Colonic mucosa (tissue), 4 donors: ENCODE measurements at places on chromosomes 11 and 22.

DNA sequence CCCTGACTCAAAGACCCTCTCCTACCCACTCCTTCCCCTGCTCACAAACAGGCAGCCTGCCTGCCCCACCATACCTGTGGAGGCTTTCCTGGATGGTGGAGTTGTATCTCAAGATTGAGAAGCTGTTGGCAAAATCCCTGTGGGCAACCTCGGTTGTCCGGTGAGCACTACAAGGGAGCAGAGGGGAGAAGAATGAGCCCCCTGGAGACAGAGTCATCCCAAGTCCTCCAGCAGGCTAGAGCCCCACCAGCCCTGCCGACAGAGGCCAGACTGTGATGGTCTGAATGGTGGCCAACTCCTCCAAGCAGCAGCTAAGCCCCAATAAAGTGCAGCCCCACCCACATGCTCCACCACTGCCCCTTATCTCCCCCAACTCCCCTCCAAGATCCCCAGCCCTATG lies 17.5 kb downstream of the TMPRSS13 start:
- peaks cover 4% of the 10 kb centered on the region for H3K4me1 ChIP-seq
- no peak overlapping the region for H3K4me3 ChIP-seq
- H3K27ac ChIP-seq = no peak overlapping the region
- no peaks in the 10 kb centered on the region for H3K36me3 ChIP-seq
- no peak for DNase-seq

DNA sequence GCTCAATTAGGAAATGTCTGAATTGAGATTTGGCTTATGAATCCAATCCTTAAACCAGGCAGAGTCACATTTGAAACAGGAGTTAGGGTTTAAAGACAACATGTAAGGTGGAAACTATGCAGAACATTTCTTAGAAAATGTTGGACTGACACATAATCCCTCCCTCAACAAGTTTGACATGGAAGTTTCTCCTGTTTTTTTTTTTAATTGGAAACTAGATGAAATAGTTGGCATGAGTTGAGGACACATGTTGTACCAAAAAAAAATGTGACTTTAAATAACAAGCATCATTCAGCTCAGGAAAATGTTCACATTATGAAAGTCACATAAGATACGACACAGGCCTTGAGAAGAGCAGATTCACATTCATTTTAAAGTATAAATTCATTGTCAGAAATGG lies 154.9 kb upstream of the DDI1 start:
- no peaks in the 10 kb centered on the region for H3K36me3 ChIP-seq
- H3K4me1 ChIP-seq = no peaks in the 10 kb centered on the region
- H3K27ac ChIP-seq = no peak overlapping the region
- no peaks in the 10 kb centered on the region for H3K27me3 ChIP-seq
- no peak overlapping the region for H3K4me3 ChIP-seq
- DNase-seq = no peak

DNA sequence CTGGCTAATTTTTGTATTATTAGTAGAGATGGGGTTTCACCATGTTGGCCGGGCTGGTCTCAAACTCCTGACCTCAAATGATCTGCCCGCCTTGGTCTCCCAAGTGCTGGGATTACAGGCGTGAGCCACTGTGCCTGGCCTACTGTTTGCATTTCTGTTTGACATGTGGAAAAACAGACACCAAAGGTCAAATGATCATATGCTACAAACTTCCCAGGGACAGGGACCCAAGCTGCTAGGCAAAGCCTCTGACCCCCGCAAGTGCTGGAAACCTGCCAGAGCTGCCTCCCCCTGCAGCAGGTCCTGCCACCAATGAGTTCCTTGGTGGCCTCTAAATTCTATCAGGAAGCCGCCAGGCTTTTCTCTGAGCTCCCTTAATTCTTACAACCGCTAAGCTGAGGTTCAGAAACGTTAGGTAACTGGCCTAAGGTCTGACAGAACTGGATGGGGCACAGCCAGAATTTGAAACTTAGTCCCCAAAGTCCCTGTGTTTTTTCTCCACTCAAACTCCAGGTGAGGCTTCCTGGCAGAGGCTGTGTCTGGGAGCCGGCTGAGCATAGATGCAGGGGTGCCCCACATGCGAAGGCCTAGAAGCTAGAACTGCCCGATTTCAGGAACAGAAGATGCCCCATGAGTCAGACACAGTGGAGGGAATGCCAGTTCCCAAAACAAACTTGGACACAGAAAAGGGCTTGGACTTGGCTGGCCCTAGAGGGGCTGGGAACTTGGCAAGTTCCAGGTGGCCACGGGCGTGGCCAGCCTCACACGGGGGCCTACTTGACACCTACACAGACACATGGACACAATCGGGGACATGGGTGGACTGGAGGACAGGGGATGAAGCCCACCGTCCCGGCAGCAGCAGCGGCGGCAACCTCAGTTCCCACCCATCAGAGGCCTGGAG lies 7.4 kb downstream of the CSNK1E start:
- H3K36me3 ChIP-seq = no peaks in the 10 kb centered on the region
- H3K4me3 ChIP-seq = no peak overlapping the region
- peak overlapping the region; percentile 11 for H3K27ac ChIP-seq
- no peak for DNase-seq

DNA sequence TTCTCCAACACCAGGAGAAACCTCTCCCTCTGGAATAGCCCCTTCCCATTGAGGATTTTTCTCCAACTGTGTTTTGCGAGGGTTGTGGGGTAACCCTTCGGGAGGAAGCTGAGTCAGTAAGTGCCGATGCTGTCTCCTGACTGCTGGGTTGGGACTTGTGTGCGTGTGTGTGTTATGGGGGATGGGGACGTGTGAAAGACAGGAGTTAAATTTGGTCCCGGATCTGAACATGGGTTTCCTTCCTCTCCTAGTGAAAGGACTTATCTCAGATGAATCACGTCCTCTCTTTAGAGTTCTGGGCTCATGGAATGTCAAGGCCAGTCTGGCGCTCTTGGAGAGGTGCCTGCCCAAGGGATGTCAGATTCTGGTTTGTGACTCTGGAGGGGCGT lies 33.3 kb downstream of the KIAA1671 start:
- no peaks in the 10 kb centered on the region for H3K27me3 ChIP-seq
- no peak overlapping the region for H3K4me3 ChIP-seq
- peaks cover 4% of the 10 kb centered on the region for H3K4me1 ChIP-seq
- H3K36me3 ChIP-seq = no peaks in the 10 kb centered on the region
- H3K27ac ChIP-seq = no peak overlapping the region

DNA sequence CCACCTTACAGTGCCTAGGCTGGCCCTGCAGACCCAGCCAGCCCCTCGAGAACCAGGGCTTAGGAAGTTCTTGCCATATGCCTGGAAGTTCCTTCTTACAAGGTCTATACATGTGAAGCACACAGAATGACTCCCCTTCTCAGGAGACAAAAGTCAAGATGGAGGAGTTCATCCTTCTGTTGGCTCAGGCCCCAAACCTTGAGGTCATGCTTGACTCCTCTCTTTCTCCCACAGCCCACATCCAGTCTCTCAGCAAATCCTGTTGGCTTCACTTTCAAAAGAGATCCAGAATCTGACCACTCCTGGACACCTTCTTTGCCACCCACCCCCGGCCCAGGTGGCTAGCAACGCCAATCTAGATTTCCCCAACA lies 1.7 kb upstream of the CD248 start:
- no peak overlapping the region for H3K4me3 ChIP-seq
- no peaks in the 10 kb centered on the region for H3K36me3 ChIP-seq
- no peak for DNase-seq
- no peaks in the 10 kb centered on the region for H3K27me3 ChIP-seq
- peak overlapping the region; percentile 57 for H3K27ac ChIP-seq
- H3K4me1 ChIP-seq = no peaks in the 10 kb centered on the region

DNA sequence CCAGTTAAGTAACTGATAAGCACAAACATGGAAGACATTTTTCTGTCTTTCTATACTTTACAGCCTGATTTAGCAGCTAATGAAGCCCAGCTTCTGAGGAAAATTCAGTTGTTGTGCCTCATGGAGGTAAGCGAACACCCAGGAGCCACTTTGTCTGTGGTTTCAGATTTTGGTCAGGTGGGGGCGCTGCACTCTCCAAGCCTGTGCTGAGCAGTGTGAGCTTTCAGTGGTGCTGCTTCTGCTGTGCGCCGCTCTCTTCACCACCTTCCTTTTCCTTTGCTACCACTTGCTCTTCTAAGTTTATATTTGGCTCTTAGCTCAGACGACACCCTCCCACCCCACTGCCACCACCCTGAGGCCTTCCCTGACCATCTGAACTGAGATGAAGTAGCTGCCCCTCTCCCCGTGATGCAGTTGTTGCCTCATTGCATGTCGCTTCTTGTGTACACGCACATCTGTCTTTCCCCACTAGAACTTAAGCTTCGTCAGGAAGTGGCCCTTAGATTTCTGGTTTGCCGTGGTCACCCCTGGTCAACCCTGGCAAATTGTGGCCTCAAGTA lies 14.0 kb downstream of the PSMD13 start:
- H3K4me1 ChIP-seq = no peaks in the 10 kb centered on the region
- no peak overlapping the region for H3K4me3 ChIP-seq
- H3K27me3 ChIP-seq = no peaks in the 10 kb centered on the region
- peak; percentile 64 for DNase-seq

DNA sequence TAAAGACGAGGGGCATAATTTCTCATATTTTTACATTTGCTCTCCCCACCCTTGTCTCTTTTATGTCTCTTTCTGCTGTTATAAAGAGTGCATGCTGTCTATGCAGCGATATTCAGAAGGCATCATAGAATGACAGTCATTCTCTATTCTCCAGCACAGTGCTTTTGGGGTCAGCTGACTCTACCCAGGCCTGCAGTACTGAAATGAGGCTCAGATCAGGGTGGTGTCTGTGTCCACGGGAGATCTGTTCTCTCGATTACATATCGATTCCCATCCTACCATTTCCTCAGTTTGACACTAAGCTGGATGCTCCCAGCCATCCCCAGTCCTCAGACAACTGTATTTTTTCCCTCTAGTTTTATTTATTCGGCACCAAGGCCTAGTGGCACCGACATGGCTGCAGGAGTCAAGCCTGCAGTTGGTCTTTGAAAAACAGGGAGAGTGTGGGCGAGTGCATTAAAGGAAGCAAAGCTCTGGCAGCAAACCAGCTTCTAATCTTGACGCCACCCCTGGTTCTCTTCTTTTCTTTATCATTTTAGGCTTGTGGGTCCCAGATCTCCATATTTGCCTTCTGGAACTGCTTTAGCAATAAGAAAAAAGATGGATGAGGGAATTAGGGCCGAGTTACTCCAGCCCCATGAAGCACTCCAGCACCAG lies 71.6 kb upstream of the PICALM start:
- H3K4me3 ChIP-seq = no peak overlapping the region
- H3K36me3 ChIP-seq = no peaks in the 10 kb centered on the region
- H3K27me3 ChIP-seq = no peaks in the 10 kb centered on the region
- no peaks in the 10 kb centered on the region for H3K4me1 ChIP-seq

- H3K36me3 ChIP-seq = no peaks in the 10 kb centered on the region
- DNase-seq = peak; percentile 71
- H3K27me3 ChIP-seq = peaks cover 18% of the 10 kb centered on the region
- peaks cover 22% of the 10 kb centered on the region for H3K4me1 ChIP-seq
- H3K4me3 ChIP-seq = peak overlapping the region; percentile 34
- H3K27ac ChIP-seq = peak overlapping the region; percentile 68
Measured at GRCh38 chr11:119339589-119340334, 921 bp downstream of the C1QTNF5 start.

GRCh38 chr11:76654980-76655379 lies 15.6 kb downstream of the LRRC32 start:
- H3K4me1 ChIP-seq = no peaks in the 10 kb centered on the region
- no peaks in the 10 kb centered on the region for H3K27me3 ChIP-seq
- no peak overlapping the region for H3K4me3 ChIP-seq
- H3K36me3 ChIP-seq = no peaks in the 10 kb centered on the region
- peak; percentile 15 for DNase-seq
- peak overlapping the region; percentile 60 for H3K27ac ChIP-seq

DNA sequence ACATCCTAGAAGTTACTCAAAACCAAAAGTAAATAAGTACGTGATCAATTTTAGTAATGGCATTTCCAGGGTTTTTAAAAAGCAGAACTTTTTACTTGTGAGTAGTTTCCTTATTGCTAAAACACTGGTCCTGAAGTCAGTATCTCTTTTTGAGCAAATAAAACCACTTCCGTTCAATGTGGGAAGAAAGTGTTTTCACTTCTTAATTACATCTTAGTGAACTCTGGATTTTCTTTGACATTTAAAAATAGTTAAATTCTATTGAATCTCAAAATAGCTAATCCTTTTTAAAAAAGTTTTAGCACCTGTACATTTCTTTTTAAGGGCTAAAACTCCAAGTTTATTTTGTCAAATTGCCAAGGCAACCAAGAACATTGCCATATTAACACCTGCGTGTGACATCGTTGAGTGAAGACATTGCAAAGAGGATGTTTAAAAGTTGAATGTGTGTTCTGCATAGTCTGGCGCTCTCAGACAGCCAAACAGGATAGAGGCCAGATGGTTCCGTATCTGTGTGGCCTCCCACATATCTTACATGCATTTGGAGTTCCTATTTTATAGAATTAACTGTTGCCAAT lies 17.2 kb upstream of the OR5B21 start:
- no peaks in the 10 kb centered on the region for H3K4me1 ChIP-seq
- no peak overlapping the region for H3K4me3 ChIP-seq
- H3K36me3 ChIP-seq = no peaks in the 10 kb centered on the region
- H3K27ac ChIP-seq = peak overlapping the region; percentile 6
- no peaks in the 10 kb centered on the region for H3K27me3 ChIP-seq

- no peaks in the 10 kb centered on the region for H3K36me3 ChIP-seq
- DNase-seq = peak; percentile 63
- peak overlapping the region; percentile 85 for H3K27ac ChIP-seq
- H3K4me1 ChIP-seq = no peaks in the 10 kb centered on the region
Measured at GRCh38 chr11:118435290-118435892, 901 bp upstream of the KMT2A start.

- no peak for DNase-seq
- no peaks in the 10 kb centered on the region for H3K27me3 ChIP-seq
- no peak overlapping the region for H3K27ac ChIP-seq
- H3K36me3 ChIP-seq = no peaks in the 10 kb centered on the region
- H3K4me3 ChIP-seq = no peak overlapping the region
Measured at GRCh38 chr11:103844327-103845215, 191.9 kb upstream of the DDI1 start.

GRCh38 chr22:37498289-37498909 lies 12.2 kb upstream of the MFNG start:
- H3K36me3 ChIP-seq = no peaks in the 10 kb centered on the region
- no peak overlapping the region for H3K4me3 ChIP-seq
- no peaks in the 10 kb centered on the region for H3K27me3 ChIP-seq
- peak; percentile 77 for DNase-seq
- no peak overlapping the region for H3K27ac ChIP-seq
- H3K4me1 ChIP-seq = peaks cover 24% of the 10 kb centered on the region

DNA sequence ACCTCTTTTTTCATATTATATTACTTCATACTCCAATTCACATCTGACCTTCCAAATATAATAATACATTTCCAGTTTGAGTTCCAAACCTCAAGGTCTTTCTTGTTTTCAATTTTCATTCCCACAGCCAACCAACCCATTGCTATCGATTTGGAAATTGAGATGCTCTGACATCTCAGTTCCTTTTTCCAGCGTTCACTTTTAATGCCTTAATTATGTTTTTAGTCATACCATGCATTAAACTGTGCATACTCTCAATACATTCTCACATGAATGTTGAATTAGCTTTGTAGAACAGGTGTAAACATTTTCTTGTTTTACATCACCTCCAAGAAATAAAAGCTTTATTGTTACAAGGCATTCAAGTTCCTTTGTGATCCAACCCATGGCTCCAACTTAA lies 294.2 kb upstream of the ANO3 start:
- H3K36me3 ChIP-seq = no peaks in the 10 kb centered on the region
- H3K27ac ChIP-seq = no peak overlapping the region
- H3K4me1 ChIP-seq = no peaks in the 10 kb centered on the region
- H3K27me3 ChIP-seq = no peaks in the 10 kb centered on the region
- DNase-seq = no peak
- no peak overlapping the region for H3K4me3 ChIP-seq

GRCh38 chr11:79173615-79174014 lies 267.2 kb downstream of the TENM4 start:
- H3K36me3 ChIP-seq = no peaks in the 10 kb centered on the region
- H3K27ac ChIP-seq = no peak overlapping the region
- no peaks in the 10 kb centered on the region for H3K4me1 ChIP-seq
- DNase-seq = no peak
- H3K27me3 ChIP-seq = no peaks in the 10 kb centered on the region
